ENCODE measurements at places on chromosomes 2 and 18.
A peak's percentile ranks its signal among the peaks of the same experiment; 100 is the strongest.

- peak; percentile 39 for DNase-seq
These were observed 23.1 kb downstream of the PLA2R1 start for GRCh38 chr2:160039166-160039903.

DNA sequence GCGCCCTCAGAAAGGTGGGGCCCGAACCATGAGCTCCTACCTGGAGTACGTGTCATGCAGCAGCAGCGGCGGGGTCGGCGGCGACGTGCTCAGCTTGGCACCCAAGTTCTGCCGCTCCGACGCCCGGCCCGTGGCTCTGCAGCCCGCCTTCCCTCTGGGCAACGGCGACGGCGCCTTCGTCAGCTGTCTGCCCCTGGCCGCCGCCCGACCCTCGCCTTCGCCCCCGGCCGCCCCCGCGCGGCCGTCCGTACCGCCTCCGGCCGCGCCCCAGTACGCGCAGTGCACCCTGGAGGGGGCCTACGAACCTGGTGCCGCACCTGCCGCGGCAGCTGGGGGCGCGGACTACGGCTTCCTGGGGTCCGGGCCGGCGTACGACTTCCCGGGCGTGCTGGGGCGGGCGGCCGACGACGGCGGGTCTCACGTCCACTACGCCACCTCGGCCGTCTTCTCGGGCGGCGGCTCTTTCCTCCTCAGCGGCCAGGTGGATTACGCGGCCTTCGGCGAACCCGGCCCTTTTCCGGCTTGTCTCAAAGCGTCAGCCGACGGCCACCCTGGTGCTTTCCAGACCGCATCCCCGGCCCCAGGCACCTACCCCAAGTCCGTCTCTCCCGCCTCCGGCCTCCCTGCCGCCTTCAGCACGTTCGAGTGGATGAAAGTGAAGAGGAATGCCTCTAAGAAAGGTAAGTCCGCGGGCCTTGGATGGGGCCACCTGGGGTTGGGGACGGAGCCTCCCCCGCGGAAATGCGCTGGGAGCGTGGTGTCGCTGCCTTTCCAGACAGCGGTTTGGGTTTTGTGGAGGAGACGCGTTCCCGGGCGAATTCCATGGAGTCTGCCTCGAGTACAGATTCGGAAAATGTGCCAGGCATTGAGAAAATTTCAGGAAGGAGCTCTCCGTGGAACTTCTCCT lies 559 bp downstream of the HOXD1 start:
- DNase-seq = no peak

DNA sequence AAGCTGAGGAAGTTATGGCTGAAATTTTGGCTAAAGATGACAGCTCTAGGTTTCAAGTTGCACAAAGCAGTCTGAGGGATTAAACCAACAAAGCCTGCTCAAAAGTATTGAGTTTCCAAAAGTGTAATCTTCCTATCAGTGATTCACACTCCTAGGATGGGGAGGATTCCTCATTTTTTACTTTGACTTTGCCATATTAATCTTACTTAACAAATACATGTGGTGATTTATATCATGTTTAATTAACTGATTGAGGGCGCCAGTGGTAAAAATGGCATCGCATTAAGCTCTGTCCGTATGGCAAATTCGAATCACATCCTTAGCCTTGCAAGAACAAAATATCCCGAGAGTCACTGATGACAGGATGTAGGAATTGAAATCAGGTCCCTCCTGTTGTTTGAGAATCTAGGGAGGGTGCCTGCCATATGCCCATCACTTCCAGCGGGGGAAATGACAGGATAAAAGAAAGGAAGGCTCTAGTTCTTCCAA lies 78.1 kb upstream of the ETAA1 start:
- DNase-seq = no peak

DNA sequence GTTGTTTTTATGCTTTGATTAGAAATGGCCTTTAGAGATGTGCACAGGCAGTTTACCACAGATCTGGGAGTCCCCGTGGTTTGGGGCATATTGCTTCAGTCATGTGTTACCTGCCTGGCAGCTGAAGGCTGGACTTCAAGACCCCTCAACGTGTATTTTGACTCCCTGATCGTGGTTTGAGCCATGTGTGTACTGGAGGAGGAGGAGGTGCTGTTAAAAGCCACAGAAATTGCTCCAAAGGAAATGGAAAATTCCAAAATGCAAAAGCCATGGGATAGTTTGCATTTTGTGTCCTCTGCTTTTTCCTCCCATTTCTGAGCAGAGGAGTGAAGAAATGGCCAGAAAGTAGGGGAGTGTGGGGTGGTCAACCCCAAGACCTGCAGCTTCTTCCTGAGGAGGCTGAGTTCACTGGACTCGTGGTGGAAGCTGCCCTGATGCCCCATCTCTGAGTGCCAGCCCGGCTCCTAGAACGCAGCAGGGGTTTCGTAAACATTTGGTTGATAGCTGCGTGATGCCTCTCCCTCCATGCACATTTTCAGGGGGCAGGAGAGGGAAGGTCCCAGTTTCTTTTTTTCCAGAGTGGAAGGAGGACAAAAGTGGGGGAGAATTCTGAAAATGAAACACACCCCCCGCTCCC lies 45.7 kb downstream of the ITGB1BP1 start:
- DNase-seq = peak; percentile 67

DNA sequence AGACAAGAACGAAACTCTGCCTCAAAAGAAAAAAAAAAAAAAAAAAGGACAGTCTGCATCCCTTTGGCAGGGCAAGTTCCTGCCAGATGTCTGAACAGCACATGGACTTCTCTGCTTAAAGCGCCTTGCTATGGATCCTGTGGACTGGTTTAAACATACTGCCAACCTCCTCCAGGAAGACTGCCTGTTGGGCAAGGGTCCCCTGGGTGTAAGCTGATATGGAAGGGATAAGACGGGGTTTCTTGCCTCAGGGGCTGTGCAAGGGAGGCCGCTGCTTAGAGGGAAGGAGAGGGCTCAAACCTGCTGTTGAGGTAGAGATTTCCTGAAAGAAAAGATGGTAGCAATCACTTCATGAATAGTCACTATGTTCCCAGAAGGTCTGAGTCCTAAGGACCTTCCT lies 22.2 kb downstream of the SKA1 start:
- no peak for DNase-seq

- DNase-seq = peak; percentile 51
These were observed 57.9 kb downstream of the SLC66A3 start for GRCh38 chr2:11213090-11213638.

GRCh38 chr18:48917579-48918517 lies 32.9 kb downstream of the SMAD7 start:
- peak; percentile 61 for DNase-seq

DNA sequence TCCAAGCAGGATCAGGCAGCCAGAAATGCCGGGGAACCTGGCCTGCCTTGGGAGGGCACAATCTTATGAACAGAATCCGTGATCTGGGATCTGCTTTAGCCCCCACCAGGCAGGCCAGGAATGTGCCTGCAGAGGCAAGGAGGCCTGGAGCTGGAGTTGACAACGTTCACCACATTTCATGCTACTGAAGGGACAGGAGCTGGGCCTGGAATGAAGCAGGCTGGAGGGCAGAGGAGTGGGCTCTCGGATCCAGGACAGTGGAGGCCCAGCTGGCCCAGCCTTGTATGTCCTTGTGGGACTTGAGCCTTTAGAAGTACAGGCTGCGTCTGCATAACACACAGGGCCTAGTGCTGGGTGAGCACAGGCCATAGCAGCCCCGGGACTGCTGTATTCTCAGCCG lies 91.8 kb downstream of the KLHL29 start:
- no peak for DNase-seq

GRCh38 chr2:19362094-19362754 lies 3.8 kb upstream of the OSR1 start:
- peak; percentile 55 for DNase-seq

- no peak for DNase-seq
These were observed 141.8 kb upstream of the SLC35G4 start for GRCh38 chr18:11467611-11468010.

DNA sequence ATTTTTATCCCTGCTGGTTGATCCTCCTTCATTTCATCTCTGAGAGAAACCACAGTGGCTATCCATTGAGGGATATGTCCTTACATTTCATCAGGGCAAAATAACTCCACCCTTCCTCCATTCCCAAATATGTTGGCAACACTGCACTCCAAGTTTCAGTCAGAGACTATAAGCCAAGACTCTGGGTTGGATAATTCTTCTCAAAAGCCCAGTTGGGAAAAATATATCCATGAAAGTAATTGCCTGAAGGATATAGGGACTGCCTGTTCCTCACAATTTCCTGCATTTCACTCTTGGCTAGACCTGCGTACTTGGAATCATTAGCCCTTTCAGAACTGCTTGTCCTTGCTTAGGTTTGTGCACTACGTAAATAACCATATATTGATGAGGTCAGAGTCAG lies 27.9 kb upstream of the EPB41L3 start:
- DNase-seq = no peak

DNA sequence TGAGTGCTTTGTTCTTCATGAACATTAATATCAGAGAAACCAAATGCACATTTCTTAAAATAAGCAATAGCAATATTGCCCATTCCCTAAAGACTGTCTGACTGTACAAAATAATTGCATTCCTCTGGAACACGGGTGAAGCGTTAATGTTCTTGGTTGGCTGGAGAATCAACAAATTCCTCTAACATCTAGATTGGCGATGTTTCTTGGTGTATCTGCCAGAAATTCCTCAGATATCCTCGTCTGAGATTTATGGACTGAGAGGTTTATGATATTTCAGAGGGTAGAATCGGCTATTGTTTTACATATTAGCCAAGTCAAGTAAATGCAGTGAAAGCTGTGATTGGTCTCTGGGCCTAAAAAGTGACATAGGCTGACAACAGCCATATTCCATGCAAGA lies 27.1 kb upstream of the SPTBN1 start:
- DNase-seq = no peak

- no peak for DNase-seq
These were observed 182.2 kb upstream of the ATP5MC3 start for GRCh38 chr2:175363699-175364098.

GRCh38 chr18:32577561-32577960 lies 106.9 kb upstream of the GAREM1 start:
- DNase-seq = no peak

Data from fibroblast of villous mesenchyme (primary cell).